Stimulated activated CD4-positive, alpha-beta T cell treated with anti-CD3 and anti-CD28 coated beads, Interleukin-4, amount 100 ng/mL, for 1 hour (primary cell): ENCODE measurements at places on chromosomes 16 and 17.

- DNase-seq, result no peak
These were observed 311.0 kb upstream of the TNRC6C start for GRCh38 chr17:77647531-77647930.

DNA sequence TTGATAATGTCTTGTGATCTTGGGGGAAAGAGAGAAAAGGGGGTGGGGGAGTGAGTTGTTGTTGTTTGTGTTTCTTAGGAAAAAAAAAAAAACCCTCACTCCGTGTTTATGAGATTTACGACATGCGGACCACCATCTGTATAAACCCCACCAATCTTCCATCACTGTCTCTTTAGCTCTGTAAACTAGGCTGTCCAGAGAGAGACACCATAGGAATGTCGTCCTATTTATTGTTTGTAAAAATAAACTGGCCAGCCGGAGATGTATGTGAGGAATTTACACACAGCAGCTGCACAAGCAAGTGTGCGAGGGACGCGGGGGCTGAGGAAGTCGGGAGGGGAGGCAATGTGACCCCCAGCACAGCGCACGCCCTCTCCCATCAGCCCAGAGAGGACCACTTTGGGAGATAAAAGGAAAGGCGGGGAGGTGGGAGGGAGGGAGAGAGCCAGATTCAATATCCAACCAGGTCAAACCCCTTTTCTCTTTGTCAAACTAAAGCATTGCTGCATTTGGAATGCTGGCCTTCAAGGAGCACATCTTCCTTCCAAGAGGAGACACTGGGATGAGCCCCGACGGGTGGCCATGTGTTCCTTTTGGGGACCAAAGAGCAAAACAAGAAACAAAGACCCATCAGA, 136.2 kb upstream of the SALL1 start:
- no peak for DNase-seq

- no peak for DNase-seq
These were observed 176.9 kb upstream of the GSE1 start for GRCh38 chr16:85436207-85436606.

DNA sequence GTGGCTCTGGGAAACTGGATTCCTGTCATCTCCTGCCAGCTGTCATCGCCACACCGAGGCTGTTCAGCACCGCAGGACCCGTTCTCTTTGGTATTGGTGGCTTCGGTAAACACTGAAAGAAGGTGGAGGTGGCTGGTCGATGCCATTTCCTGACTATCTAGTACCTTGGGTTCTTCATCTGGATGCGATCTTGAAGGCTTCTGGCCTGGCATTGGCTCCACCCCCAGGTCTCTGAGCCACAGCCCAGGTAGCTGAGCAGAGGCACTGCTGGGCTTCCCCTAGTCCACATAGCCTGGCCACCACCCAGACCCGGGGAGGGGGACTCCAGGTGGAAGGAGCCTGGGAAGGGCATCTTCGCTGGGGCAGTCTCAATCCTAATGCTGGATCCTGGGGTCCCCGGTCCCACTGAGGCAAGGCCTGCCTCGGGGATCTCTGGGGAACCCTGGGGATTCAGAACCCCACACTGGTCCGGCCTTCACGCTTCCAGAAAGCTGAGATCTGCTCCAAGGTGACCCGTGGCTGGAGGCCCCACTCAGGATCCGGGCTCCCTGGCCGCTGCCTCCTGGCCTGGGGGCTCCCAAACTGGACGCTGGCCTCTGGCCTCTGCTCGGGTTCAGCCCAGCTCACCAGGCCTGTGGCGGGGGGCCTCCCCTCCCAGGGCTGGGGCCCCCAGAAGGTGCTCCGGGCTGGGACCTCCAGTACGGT, 1.8 kb downstream of the C16orf54 start:
- peak; percentile 44 for DNase-seq

GRCh38 chr17:72135546-72136325, 14.9 kb downstream of the SOX9 start:
- DNase-seq, result no peak

DNA sequence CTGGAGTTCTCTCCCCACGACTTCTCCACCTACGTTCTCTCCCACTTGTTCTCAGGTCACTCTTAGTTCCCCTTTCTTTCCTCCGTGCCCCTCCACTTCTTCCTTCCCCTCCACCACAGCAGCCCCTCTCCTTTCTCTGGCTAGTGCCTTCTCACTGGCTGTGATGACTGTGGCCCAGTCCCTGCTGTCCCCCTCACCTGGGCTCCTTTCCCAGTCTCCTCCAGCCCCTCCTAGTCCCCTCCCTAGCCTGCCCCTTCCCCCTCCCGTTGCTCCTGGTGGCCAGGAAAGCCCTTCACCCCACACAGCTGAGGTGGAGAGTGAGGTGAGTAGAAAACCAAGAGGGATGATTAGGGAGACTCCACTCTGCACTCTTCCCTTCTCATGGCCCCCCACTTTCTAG, 3.4 kb downstream of the COA3 start:
- no peak for DNase-seq

DNA sequence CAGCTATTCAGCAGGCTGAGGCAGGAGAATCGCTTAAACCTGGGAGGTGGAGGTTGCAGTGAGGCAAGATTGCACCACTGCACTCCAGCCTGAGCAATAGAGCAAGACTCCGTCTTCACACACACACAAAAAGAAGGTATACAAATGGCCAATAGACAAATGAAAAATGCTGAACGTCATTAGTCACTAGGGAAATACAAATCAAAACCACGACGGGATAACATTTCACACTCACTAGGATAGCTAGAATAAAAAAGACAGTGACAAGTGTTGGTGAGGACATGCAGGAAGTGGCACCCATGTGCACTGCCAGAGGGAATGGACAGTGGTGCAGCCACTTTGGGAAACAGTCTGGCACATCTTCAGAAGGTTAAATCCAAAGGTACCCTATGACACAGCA, 172.9 kb downstream of the FTO start:
- no peak for DNase-seq

- DNase-seq, result peak; percentile 92
These were observed 18.7 kb upstream of the ZNF689 start for GRCh38 chr16:30628628-30629540.

DNA sequence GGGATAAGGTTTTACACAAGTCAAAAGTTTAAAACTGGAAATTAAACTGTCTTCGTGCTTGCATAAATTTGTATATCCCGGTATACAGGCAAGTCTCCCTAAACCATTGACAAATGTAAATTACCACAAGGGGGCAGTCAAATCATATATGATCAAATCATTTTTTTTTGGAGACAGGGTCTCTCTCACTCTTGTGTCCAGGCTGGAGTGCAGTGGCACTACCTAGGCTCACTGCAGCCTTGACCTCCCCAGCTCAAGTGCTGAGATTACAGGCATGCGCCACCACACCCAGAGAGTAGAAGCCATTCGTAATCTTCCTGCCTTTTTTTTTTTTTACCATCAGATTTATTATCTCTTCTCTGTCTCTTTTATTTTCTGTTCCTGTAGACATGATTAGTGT, 18.5 kb downstream of the TOP2A start:
- DNase-seq, result no peak

- DNase-seq, result no peak
These were observed 1714.6 kb downstream of the TP53TG3F start for GRCh38 chr16:35174016-35174415.

- DNase-seq, result no peak
These were observed 58.4 kb downstream of the PHKB start for GRCh38 chr16:47519546-47519945.

GRCh38 chr17:11240841-11241610, at the start of gene SHISA6:
Gene SHISA6 (plus strand): TSS chr17:11241213.
- no peak for DNase-seq

- DNase-seq, result peak; percentile 24
These were observed 14.7 kb upstream of the CTCF start for GRCh38 chr16:67547423-67548264.

DNA sequence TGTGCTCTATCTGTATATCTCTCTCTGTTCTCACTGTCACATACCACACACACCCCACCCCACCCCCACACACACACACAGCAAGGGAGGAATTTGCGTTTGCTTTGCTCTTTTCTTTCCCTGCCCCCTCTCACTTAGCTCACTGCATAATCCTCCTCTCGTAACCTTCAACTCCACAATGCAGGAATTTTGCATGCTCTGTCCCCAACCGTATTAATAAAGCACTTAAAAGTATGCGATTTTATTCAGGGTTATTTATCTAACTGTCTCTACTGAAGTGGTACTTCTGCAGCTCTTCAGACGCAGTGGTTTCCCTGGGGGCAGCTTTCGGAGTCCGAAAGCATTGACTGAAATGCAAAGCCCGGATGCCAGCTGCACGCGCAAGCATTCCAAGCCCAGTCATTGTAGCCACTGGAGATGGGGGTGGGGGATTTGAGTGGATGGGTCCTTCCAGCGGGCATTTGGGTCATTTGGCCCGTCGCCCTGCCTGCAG, 105.4 kb upstream of the RBFOX1 start:
- no peak for DNase-seq

GRCh38 chr16:58503166-58503862, 3.4 kb downstream of the NDRG4 start:
- no peak for DNase-seq

- peak; percentile 65 for DNase-seq
These were observed 505 bp upstream of the COG1 start for GRCh38 chr17:73192206-73192893.

GRCh38 chr16:2782583-2783351, 4.6 kb downstream of the PRSS33 start:
- no peak for DNase-seq
